SW 1271 (cell line): ENCODE measurements at places on chromosomes 16 and 17.

DNA sequence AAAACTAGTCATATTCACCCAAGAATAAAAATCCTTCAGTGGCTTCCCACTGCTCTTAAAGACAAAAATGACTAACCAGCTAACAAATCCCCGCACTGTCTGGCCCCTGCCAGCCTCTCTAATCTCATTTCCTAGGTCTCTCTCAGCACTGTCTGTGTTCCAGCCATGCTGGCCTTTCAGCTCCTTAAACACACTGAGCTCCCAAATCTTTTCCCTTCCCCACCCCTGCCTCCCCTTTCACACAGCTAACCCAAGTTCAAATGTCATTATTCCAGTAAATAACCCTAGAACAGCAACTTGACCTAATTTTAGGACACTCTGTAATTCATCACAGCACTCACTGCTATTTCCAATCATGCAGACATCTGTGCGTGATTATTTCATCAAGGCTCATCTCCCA is 7.8 kb downstream of the SHCBP1 start:
- DNase-seq: no peak

- DNase-seq: no peak
Observed at GRCh38 chr17:39688945-39689344, 1.1 kb upstream of the PGAP3 start.

GRCh38 chr17:63086483-63087185 is 120.6 kb downstream of the TANC2 start:
- no peak for DNase-seq

- DNase-seq: no peak
Observed at GRCh38 chr17:21089933-21090901, 36.5 kb upstream of the DHRS7B start.

DNA sequence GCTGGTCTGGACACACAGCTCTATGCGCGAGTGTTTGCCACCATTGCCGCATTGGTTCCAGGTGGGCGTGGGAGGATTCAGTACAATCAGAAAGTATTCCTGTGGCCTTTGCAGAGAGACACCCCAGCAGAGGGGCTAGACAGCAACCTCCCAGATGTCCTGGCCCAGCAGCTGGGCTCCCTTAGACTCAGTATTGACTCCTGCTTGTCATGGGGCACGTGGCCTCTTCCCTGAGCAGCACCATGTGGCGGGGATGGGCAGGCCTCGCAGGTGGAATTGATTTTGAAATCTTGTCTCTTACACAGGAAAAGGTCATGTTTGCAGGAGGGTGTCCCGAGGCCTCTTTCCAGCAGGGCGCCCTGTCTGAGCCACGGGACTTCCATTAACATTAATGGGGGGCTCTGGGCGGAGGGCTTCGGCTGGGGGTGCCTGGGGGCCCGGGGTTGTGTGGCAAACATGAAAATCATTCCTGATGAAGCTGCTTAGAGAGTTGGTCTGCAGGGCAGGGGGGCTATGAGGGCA is 96.4 kb downstream of the C16orf78 start:
- DNase-seq: no peak

DNA sequence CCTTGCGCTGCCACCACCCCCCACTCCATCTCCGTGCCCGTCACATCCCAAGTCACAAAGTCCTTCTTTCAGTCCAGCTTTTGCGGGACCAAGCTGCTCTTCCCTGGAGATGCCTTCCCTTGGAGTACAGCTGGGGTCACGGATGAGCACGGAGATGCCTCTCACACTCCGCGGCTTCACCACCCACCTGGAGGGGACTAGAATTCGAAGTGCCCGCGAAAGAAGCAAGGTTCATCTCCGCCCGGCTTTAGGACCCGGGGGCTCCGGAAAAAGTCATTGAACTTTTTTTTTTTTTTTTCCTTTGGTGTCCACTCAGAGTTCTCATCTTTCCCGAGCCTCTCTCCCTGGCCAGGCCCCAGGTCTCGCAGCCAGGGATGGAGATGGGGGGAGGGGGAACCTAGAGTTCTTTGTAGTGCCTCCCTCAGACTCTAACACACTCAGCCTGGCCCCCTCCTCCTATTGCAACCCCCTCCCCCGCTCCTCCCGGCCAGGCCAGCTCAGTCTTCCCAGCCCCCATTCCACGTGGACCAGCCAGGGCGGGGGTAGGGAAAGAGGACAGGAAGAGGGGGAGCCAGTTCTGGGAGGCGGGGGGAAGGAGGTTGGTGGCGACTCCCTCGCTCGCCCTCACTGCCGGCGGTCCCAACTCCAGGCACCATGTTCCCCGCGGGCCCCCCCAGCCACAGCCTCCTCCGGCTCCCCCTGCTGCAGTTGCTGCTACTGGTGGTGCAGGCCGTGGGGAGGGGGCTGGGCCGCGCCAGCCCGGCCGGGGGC is at the start of gene FKBP10:
TSS of gene FKBP10 (plus strand) at position 624 of the 771 bp plus-strand sequence. CDS start at position 655, 31 bp downstream.
- peak; percentile 84 for DNase-seq

- no peak for DNase-seq
Observed at GRCh38 chr16:86380030-86380429, 130.3 kb upstream of the FOXF1 start.

- peak; percentile 97 for DNase-seq
Observed at GRCh38 chr16:68237243-68238028, 1.5 kb upstream of the ESRP2 start.

DNA sequence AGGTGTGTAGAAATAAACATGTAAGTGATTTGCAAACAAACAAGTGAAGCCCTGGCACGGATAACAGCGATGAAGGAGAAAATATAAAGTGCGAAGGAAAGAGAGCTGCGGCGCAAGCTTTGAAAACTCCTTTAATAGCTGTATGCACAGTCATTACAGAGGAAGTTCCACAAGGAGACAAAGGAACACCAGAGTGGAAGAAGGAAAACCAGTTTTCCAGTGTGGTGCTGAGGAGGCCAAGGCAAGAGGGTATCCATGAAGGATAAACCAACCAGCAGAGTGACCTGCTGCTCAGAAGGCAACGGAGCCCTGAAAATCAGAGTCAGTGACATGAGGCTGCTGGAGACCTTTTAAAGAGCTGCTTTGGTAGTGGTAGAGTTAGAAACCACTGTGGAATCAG is 24.4 kb downstream of the METTL16 start:
- no peak for DNase-seq

GRCh38 chr17:60361889-60362288 is 30.0 kb downstream of the USP32 start:
- DNase-seq: no peak

DNA sequence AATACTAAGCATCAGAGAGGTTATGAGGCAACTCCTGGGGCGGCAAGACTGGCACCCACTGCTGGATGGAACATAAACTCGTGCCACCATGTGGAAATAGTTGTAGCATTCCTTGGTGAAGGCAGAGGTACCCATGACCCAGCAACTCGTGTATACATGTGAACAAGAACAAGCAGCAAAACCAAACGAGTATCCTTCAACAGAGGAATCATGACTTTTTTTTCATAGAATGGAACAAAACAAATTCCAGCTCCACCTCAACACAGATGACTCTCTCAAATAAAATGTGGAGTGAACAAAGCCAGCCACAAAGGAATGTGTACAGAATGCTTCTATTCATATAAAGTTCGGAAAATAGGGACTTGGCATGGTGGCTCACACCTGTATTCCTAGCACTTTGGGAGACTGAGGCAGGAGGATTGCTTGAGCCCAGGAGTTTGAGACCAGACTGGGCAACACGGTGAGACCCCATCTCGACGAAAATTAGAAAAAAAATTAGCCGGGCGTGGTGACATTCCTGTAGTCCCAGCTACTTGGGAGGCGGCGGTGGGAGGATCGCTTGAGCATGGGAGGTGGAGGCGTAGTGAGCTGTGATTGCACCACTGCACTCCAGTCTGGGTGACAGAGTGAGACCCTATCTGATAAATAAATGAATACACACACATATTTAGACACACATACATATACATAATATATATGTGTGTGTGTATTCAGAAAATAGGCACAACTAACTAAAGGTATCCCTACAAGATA is 35.3 kb downstream of the B9D1 start:
- DNase-seq: peak; percentile 84

DNA sequence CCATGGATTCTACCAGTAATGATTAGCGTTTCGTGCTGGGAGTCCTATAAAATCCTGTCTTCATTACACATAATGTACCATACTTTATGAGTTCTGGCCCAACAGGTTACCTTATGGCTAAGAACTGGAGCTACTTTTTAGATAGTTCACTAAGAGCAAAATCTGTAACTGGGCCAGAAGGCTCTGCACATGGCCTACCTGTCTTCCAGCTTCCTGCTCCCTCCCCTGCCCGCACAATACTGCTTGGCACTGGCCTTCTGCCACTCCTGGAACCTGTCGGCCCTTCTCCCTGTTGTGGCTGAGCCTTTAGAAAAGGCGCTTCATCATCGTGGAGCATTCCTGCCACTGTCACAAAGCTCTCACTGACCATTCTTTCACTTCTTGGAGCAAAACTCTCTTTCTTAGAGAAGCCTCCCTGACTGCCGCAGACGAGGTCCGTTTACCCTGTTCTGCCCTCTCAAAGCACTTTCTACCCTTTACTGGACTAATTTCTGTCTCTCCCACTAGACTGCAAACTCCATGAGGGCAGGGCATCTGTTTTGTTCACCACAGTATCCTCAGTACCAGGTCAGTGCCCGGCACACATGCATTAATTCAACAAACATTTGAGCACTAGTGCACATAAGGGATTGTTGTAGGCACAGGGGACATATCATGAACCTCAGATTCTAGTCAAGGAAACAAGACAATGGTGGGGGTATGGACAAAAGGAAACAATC is 116.5 kb downstream of the PARN start:
- no peak for DNase-seq

DNA sequence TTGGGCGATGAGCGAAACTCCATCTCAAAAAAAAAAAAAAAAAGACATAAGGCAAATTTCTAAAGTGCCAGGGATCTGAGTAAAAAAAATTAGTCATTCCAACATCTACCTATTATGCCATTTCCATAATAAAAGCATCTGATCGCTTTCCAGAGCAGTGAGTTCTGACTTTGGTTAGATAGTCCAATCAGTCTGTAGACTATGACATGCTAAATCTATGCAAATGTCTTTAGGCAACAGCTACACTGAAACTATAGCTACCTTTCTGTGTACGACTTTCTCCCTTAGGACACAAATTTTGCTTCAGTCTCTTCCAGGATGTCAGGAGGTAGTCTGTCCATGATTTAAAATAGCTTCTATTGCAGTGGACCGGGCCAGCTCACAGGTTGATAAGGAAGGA is 58.9 kb upstream of the ARHGAP44 start:
- no peak for DNase-seq

- DNase-seq: no peak
Observed at GRCh38 chr16:5502467-5502869, 404.9 kb upstream of the EEF2KMT start.

DNA sequence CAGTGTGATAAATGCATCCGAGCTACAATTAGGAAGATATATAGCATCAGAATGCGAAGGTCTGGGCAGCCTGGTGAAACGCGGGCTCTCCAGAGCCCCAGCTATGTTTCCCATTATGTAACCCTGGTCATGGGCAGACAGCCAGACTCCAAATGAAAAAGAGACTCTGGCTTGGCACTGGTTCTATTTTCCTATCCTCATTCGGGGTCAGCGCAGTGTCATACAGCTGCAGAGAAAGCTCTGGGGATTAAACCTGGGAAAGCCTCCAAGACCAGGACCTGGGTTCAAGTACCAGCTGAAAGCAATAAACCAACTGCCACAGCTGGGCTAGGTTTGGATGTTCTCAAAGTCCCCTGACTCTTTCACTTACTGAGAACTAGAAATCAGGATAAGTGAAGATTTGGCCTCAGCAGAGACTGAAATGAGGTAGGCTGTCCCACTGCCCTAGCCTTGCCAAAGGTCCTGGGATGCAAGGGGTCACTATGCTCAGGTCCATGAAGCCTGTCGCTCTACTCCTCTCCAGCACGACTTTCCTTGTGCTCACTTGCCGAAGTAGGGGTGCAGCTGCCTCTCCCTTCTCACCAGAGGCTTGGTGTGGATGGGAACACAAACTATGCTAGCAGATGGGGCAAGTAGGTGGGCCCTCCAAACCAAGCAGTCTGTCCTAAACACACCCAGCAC is 123.8 kb downstream of the SMG6 start:
- no peak for DNase-seq
